ENCODE measurements at places on chromosomes 12 and 14. TPM values are rescaled to one million over a fixed set of nuclear protein-coding genes. Genes with fewer than 3 reads are reported as not detected.

CCDC177 gene
- not detected for total RNA-seq

DNA sequence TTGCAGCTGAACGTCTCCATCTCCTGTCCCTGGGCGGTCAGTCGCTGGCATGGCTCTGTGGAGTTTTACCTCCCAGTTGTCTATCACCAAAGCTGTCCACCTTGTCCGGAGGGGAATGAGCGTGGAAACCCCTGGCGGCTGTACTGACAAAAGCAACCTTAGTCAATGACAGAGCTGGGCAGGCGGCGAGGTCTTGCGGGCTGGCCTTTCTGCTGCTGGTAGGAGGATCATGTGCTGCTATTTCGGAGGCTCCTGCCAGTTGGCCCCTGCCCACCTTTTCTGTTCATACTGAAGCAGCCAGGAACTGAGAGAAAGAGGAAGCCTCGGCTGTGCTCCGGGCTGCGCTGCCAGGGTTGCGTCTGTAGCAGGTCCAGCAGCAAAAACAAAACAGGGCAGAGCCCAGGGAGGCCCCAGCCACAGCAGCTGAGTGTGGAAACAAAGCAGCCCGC lies 57.7 kb downstream of the HMGA2 start:
- DNase-seq = no peak

DNA sequence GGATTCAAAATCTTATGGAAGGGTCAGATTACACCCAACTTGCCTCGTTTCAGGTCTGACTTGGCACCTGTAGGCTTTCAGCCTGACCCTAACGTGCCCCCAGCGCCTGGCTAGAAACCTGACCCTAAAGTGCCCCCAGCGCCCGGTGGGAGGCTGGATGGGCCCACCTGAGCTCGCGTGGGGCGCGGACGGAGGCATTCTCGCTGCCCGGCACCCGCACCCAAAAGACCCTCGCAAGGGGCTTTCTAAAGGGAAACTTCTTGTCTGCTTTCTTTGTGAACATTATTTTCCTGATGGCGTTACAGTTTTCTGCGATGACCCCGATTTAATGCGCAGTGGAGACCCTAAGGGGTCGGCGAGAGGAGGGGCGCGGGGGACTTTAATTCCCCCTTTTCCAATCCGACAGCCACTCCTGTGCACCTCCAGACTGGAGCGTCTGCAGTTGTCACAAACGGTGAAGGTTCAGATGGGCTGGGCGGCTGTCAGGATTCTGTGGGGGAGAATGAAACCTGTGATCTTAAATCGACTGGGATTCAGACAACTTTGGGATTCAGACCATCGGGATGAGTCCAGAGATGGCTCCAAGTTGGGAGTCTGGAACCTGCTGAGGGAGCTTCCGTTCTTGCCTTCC lies 751 bp upstream of the HRK start:
- DNase-seq = no peak

CLEC4A gene
- total RNA-seq = 1.5 TPM

GRCh38 chr14:95480109-95480886 lies 36.2 kb downstream of the SYNE3 start:
- no peak for DNase-seq

DNA sequence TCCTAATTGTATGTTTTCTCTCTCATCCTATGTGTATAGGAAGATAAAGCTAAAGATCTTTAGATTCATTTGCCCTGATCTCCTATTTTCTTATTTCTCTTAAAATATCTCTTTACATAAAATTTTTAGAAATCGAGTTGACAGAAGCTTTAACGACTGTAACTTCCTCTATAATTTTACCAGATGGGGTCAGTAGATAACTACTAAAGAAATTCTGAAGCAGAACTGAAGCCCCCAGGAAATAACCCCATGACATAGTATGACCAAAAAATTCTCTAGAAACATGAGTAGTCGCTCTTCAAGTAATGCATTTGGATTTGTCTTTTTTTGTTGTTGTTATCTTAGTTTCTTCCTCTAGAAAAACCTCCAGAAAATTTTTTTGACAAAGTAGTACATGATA lies 288.0 kb downstream of the ERC1 start:
- DNase-seq = no peak

OR6C68 gene
- not detected for total RNA-seq

GPR137C gene
- total RNA-seq = 2.2 TPM

SDR9C7 gene
- total RNA-seq = not detected

TUNAR gene
- total RNA-seq = 0.27 TPM

INSM2 gene
- total RNA-seq = not detected

- no peak for DNase-seq
These were observed 3.0 kb downstream of the TNFAIP2 start for GRCh38 chr14:103126088-103126872.

GRCh38 chr12:79765157-79765556 lies 74.4 kb upstream of the PAWR start:
- no peak for DNase-seq

GRCh38 chr12:110370732-110371231 lies 32.7 kb downstream of the ANAPC7 start:
- DNase-seq = no peak

DNA sequence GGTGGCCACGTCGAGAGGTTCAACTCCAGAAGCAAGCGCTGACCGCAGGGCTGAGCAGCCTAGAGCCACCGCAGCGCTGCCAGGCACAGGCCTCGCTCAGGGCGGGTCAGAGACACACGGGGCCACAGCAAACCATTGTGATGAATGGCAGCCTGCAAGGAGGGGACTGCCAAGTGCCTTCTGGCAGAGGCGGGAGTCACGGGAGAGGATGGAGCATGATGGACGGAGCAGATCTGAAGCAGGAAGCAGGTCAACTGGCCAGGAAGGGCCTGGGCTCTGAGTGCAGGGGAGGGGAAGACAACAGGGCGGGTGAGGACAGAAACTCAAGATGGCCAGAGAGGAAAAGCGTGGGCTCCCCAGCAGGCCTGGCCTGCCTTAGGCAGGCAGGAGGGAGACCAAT lies 49.8 kb downstream of the CDC42BPB start:
- no peak for DNase-seq

- no peak for DNase-seq
These were observed 92.3 kb downstream of the KCNK13 start for GRCh38 chr14:90154110-90154509.

SIX6 gene
- not detected for total RNA-seq

CNIH1 gene
- total RNA-seq = 127 TPM

- no peak for DNase-seq
These were observed 370.2 kb upstream of the FLRT2 start for GRCh38 chr14:85159726-85160125.

- DNase-seq = no peak
These were observed 86.4 kb upstream of the PIWIL1 start for GRCh38 chr12:130251236-130251780.

All from osteocyte (in vitro differentiated cells).